ENCODE measurements at places on chromosomes 6 and 20.

GRCh38 chr6:33785778-33786177 lies 3.2 kb downstream of the LEMD2 start:
- peak; percentile 83 for DNase-seq

DNA sequence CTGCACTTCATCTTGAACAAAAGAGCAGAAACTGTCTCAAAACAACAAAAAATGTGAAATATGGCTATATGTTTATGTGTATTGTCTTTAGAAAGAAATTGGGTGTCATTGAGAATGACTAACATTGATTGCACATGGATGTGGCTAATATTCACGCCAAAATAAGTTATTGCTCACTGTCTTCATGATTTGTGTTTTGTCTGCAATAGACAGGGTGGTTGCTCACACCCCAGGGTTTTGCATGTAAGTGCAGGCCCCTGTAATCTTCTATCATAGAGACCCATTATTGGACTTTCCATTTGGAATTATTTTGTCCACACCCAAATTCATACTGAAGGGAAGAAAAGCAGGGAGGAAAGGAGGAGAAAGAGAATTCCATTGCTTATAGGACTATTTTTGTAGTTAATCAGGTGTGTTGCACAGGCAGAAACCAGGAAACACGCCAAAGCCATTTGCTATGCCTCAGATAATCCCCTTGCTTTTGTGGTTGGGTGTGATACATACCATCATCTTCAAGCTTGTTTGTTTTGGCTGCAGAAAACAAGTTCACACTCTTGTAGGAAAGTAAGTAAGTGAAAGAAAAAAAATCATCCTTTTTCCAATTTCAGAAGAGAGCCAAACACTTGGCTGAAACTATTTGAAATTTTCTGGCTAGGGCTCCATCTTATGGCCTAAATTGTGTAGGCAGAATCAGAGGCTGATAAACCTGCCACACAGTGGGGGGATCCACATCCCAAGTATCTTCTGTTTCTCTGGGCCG lies 214.1 kb downstream of the COL12A1 start:
- no peak for DNase-seq

DNA sequence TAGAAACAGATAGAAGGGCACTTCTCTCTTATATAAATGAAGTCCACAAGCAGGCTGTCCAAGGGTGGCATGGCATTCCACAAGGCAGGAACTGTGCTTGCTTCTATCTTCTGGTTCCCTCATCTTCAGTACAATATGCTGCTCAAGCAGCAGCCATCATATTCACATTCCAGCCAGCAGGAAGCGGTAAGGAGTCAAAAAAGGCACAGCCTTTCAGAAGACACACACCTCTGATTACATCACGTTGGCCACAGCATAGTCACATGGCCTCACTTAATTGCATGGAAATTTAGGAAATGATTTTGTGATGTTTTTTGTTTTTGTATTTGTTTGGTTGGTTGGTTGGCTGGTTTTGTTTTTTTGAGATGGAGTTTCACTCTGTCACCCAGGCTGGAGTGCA lies 19.0 kb downstream of the REM1 start:
- DNase-seq, result no peak

- peak; percentile 65 for DNase-seq
Observed at GRCh38 chr6:6008648-6009421, 2.1 kb upstream of the NRN1 start.

GRCh38 chr6:143516690-143517446 lies 5.3 kb upstream of the FUCA2 start:
- no peak for DNase-seq

GRCh38 chr6:62775427-62776022 lies 435.7 kb upstream of the FKBP1C start:
- no peak for DNase-seq

DNA sequence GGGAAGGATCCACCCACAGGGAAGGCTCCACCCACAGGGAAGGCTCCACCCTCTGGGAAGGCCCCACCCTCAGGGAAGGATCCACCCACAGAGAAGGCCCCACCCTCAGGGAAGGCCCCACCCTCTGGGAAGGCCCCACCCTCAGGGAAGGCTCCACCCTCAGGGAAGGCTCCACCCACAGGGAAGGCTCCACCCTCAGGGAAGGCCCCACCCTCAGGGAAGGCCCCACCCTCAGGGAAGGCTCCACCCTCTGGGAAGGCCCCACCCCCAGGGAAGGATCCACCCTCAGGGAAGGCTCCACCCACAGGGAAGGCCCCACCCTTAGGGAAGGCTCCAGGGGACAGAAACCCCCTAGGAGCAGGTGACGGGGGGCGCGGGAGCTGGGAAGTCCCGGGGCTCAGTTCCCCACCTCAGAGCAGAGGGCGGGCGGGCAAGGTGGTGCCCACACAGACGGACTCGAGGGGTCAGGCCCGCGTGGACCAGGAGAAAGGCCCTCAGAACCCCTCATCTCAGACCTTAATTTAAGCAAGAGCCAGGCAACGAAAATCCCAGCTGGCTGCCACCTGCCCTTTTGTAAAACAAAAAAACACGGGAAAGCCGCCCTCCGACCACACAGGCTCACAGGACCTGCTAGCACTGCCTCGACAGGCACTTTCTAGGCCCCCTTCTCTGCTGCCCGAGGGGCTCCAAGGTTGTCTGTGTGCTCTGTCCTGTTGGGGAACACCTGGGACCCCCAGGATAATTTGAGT lies 39.7 kb downstream of the KCNQ2 start:
- no peak for DNase-seq

DNA sequence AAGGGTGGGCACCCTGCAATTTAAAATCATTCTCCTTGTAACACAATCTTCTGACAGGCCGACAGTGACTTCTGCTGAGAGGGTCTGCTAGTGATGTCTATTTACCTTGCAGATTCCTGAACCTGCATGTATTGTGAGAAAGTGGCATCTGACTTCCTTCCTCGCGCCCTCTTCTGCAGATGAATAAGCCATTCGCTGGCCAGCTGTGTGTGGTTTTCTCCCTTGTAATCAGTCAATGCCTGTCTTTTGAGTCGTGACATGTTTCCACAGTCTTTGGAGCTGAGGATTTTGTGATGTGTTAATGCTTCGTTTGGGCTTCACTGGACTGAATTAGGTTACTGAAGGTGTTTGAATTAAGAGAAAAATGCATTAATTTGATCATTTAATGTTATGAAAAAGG lies 125.3 kb downstream of the GRM1 start:
- no peak for DNase-seq

DNA sequence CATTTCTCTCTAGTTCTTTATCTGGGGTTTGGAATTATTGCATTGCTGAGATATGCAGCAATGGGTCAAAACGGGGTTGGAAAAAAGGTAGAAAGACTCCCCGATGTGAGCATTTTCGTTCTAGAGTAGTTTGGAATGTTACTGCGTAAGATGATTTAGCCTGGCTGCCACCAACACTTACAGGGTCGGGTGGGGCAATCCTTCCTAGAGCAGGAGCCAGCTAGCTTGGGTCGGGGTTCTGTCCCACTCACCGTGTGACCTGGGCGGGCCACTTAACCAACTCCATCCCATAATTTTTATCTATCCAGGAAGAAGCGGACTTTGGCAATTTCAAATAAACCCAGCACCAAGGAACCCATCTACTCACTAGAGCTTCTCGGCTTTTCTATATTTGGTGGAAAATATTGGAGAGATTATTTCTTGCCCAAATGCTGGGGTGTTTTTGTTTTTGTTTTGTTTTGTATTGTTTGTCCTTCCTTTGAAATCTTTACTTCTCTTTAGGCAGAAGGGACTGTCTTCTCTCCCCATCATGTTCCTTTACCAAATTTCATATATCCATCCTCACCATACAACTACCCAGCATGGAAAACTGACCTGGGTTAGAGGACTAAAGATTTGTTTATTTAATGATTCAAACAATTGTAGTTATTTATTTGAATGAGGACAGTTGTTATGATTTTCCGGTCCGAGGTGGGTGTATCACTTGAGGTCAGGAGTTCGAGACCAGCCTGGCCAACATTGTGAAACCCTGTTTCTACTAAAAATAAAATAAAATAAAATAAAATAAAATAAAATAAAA lies 72.4 kb downstream of the GPX5 start:
- DNase-seq, result no peak

GRCh38 chr6:14917109-14917910 lies 328.6 kb upstream of the JARID2 start:
- DNase-seq, result no peak

DNA sequence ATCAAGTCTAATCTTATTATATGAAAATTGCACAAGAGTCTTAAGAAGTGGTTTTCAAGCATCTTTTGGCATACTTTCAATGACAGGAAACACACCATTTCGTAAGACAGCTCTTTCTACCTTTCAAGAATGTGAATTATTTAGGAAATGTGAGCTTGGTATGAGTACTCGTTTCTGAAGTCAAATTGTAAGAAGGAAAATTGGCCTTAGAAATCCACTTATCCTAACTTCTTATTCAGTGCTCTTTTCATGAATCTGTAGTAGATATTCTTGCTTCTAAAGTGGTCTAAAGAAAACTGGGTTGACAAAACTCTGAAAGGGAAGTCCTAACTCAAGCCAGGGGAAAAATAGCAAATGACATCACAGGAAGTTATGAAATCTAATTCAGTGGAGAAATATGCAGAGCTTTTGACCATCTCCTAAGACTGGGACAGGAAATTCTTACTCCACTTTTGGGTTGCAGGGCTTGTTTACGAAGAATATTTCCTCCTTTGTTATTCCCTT lies 38.5 kb upstream of the OGFRL1 start:
- DNase-seq, result no peak

DNA sequence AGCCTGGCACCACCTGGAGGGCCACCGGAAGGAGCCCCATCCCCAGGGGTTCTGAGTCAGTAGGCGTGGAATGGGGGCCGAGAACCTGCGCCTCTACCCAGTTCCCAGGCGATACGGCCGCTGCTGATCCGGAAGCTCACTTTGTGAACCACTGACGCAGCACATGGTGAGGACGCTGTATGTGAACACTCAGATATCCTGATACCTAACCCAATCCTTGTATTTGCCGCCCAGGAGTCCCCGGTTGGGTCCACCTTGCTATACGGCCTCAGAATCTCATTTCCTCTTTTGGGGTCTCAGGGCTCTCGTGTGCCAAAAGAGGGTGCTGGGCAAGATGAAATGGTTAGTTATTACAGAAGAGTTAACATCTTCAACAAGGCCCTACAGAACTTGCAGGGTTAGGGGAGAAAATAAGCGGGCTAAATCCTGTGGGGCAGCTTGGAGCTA lies 604 bp upstream of the RAB5IF start:
- DNase-seq, result no peak

GRCh38 chr6:105458551-105458950 lies 55.7 kb upstream of the PREP start:
- DNase-seq, result no peak

DNA sequence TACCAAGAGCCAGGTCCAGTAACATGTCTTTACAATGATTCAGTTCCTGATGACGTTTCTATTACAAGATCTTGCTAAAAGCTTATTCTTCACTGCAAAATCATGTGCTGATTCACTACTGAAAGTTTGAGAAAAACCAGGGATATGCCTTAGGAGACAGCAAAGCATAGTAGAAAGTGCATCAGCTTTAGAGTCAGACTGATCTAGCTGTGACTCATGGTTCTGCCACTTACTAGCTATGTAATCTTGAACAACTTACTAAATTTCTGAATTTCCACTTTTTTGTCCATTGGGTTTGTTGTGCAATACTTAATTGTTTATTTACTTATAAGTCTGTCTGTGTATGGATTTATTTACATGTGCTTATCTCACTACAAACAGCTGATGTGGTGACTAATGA lies 198.5 kb upstream of the RSPO3 start:
- no peak for DNase-seq

- DNase-seq, result no peak
Observed at GRCh38 chr6:18495236-18495635, 108.1 kb downstream of the RNF144B start.

DNA sequence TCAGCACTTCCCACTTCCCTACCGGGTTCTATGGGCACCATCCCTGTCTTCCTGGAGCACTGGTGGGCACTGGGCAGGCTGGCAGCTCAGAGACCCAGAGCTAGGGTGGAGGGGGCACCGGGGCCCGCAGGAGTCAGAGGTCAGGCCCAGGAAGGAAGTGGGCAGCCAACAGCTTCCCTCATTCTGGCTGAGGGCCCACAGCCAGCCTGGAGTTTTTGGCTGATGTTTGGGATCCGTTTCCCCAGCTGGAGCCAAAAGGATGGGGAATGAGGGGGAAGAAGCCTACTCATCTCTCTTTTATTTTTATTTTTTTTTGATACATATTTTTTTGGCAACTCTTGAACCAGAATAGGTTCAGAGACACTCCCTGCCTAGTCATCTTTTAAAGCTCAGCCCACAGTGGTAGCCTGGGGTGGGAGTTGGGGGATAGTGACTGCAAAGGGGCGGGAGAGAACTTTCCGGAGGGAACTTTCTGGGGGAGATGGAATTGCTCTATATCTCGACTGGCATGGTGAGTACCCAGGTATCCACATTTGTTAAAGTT lies 54.2 kb upstream of the MLN start:
- DNase-seq, result no peak

DNA sequence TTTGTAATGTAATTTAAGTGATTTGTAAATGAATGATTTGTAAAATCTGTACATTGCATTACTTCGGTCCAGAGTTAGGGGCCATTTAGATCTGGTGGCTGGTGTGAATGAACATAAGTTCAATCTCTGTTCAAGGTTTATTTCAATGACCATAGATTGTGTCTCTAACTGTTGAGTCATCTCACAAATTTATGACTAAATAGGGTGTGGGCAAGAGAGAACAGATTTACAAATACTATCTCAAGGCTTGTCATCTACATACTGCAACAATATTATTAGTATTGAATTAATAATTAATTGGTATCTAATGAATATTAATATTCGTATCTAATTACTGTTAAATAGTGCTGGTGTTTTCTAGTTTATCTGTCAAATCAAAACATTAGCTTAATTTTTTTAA lies 115.3 kb upstream of the EDN1 start:
- DNase-seq, result no peak

DNA sequence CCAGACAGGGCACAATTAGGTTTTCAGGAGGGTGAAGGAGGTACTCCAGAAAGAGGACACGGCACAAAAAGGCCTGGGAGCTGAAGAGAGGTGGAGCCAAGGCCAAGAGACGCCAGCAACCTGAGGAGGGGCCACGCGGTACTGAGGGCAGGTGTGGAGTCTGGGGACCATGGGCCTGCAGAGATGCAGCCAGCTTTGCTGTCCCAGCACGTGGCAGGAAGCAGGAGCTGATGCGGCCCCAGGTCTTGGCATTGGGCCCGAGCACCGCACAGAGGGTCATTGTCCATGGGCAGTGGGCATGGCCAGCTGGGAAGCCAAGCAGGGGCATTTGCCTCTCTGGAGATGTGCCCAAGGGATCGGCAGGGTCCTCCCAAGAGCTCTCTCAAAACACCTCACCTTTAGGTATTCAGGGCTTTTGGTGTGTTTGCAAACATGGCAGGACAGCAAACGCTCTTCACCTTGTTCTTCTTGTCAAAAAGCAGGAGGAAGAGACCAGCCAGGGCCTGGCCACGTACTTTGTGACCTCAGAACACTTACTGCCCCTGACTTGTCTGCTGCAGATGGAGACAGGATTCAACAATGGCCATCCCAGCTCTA lies 1.4 kb upstream of the BPIFB1 start:
- no peak for DNase-seq

GRCh38 chr6:123928529-123928928 lies 124.9 kb downstream of the NKAIN2 start:
- DNase-seq, result no peak

GRCh38 chr6:108656836-108657235 lies 96.1 kb downstream of the FOXO3 start:
- no peak for DNase-seq

- no peak for DNase-seq
Observed at GRCh38 chr20:45223136-45223535, 2.0 kb downstream of the SEMG2 start.

Measured in T1000 (cell line).